Caco-2 (cell line): ENCODE measurements at places on chromosomes 3 and 15. TPM values are rescaled to one million over a fixed set of nuclear protein-coding genes. Genes with fewer than 3 reads are reported as not detected.

Gene HTR3E
- not detected in 2 replicates for total RNA-seq

Gene HRH1
- total RNA-seq: 1.3 and 1.6 TPM in 2 replicates

Gene NRG4
- total RNA-seq: 0.95 and 2.5 TPM in 2 replicates

Gene CORO2B
- 0.21 and 0.25 TPM in 2 replicates for total RNA-seq

Gene TSEN2
- 18.3 and 19.6 TPM in 2 replicates for total RNA-seq

Gene COL7A1
- 4.7 and 5.2 TPM in 2 replicates for total RNA-seq

Gene CSPG4
- 0.12 and 0.20 TPM in 2 replicates for total RNA-seq

Gene AP4E1
- total RNA-seq: 15.9 and 17.9 TPM in 2 replicates

Gene SLC9C1
- total RNA-seq: 0.23 TPM in 1 of 2 replicates, not detected in the other

Gene NANOGP8
- not detected in 2 replicates for total RNA-seq

Gene IGDCC3
- 43.5 and 51.2 TPM in 2 replicates for total RNA-seq

Gene SLC24A5
- not detected in 2 replicates for total RNA-seq

Gene VGLL3
- total RNA-seq: 8.2 and 10.4 TPM in 2 replicates

Gene GABRR3
- not detected in 2 replicates for total RNA-seq

Gene TIPIN
- 22.8 and 28.0 TPM in 2 replicates for total RNA-seq

Gene IL17RB
- total RNA-seq: 27.5 and 30.0 TPM in 2 replicates

Gene THRB
- total RNA-seq: 17.5 and 19.4 TPM in 2 replicates

Gene GCNT3
- 1.9 and 2.5 TPM in 2 replicates for total RNA-seq

Gene PROK2
- total RNA-seq: not detected in 2 replicates

Gene SCAANT1
- total RNA-seq: not detected in 2 replicates

Gene FAM107A
- total RNA-seq: not detected in 2 replicates
